ENCODE measurements at places on chromosomes 1 and 21.

DNA sequence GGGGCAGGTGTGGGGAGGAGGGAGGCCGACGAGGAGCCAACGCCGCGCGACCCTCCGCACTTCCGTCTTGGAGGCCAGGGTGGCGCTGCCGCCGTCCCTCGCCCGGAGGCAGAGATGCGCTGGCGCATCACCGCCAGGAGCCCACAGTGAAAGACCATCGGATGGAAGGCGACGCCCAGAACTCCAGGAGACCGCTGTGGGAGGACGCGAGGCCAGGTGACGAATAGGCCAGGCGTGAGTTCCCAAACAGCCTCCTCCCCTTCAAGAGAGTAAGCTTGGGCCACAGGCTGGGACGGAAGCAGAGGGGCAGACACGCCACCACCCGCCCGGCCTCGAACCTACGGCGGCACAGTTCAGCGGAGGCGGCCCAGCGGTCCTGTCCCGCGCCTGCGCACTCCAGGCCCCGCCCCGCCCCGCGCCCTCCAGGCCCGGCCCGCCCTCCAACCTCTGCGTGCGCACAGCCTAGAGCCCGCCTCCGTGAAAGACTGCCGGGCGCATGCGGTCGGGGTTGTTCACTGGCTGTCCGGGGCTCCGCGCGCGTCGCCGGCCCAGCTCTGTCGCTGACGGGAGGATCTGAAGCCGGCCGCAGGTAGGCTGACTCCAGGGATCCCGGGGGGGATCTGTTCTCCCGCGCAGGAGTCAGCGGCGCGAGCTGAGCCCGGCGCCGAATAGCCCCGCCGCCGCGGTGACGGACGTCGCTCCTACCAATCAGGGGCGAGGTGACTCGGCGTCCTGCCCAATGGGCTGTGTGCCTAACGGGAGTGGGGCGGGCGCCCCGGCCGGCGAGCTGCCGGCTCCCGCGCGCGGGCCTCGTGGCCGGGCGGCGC is at the start of gene CTPS1:
Gene CTPS1 (plus strand): TSS at position 456 of the 827 bp plus-strand sequence. CDS start 3,595 bp downstream, outside the sequence.
- peak; percentile 98 for DNase-seq

- no peak for DNase-seq
These were observed 83.7 kb downstream of the TNFSF18 start for GRCh38 chr1:172966844-172967540.

DNA sequence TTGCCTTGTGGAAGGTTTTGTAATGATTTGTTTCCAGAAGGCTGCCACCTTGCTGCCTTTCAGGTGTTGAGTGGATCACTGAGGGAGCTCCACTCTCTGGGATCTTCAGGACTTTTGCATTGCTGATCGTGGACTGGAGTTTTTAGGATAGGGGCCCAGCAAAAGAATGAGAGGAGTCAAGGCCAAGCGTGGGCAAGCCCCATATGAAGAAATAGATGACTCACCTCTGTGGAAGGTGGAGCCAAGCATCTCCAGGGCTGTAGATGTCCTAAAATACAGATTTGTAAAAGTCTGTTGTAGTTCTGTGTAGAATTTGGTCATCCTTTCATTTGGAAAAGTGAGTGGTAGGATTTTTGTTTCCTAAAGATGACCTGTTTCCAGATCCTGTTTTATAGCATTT is 67.0 kb downstream of the ST3GAL3 start:
- no peak for DNase-seq

DNA sequence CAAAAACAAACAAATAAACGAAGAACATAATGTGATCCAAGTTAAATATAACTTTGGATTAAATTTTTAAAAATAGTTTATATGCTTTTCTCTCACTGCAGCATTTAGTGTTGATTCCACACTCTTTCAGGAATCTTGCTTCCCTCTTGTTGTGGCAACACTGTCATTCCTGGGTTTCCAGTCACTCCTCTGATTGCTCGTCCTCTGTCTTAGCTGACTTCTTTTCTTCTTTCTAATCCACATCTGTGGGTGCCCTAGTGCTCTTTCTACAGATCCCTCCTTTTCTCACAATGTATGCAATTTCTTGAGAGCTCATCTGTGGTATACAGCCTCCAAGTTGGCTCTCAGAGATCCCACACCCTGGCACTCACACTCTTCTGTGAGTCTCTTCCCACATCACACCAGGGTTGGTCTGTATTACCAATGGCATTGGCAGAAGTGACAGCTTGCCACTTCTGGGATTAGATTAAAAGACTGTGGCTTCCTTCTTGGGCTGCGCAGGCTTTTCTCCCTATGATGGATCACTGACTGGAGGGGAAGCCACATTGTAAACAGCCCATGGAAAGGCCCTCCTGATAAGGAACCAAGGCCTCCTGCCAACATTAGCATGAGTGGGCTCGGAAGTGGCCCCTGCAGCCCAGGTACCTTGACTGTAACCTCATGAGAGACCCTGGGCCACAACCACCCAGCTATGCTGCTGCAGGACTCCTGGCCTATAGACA is 11.5 kb upstream of the MYOC start:
- no peak for DNase-seq

GRCh38 chr1:224203243-224204016 is 20.4 kb downstream of the DEGS1 start:
- peak; percentile 84 for DNase-seq

GRCh38 chr1:235855811-235856429 is 10.8 kb downstream of the LYST start:
- DNase-seq = no peak

- no peak for DNase-seq
These were observed 39.8 kb upstream of the COL18A1 start for GRCh38 chr21:45365186-45365607.

DNA sequence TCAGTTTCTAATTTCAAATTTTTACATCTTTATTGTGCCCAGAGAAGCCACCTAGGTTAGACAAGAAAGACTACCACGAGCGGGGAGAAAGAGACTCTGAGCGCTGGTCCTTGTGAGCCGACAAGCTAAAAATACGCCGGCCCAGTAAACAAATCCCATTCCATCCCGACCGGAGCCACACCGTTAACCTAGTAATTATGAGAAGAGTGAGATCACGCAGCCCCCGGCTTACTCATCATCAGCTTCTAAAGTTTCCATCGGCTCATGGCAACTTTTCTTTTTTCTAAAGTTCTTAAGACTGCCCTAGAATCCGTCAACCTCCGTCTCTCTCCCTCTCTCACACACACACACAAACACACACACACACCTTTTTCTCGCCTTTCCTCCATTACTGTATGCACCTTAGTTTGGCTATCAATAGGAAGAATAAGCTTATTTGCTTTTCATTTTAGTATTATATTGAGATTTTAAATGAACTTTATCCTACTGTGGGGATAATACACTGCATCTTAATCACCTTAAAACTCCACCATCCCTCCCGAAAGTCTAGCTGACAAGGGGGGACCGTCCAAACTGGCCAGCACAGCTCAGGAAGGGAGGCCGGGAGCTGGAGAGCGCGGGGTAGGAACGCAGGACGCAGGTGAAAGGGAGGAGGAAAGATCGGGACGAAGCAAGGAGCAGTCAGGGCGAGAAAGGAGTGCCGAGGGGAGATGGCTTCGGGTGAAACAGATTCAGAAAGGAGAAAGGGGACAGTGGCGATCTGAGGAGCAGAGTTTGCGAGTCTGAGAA is 728 bp downstream of the OTUD7B start:
- no peak for DNase-seq

- DNase-seq = no peak
These were observed 103.3 kb upstream of the KCNK2 start for GRCh38 chr1:214979191-214979590.

DNA sequence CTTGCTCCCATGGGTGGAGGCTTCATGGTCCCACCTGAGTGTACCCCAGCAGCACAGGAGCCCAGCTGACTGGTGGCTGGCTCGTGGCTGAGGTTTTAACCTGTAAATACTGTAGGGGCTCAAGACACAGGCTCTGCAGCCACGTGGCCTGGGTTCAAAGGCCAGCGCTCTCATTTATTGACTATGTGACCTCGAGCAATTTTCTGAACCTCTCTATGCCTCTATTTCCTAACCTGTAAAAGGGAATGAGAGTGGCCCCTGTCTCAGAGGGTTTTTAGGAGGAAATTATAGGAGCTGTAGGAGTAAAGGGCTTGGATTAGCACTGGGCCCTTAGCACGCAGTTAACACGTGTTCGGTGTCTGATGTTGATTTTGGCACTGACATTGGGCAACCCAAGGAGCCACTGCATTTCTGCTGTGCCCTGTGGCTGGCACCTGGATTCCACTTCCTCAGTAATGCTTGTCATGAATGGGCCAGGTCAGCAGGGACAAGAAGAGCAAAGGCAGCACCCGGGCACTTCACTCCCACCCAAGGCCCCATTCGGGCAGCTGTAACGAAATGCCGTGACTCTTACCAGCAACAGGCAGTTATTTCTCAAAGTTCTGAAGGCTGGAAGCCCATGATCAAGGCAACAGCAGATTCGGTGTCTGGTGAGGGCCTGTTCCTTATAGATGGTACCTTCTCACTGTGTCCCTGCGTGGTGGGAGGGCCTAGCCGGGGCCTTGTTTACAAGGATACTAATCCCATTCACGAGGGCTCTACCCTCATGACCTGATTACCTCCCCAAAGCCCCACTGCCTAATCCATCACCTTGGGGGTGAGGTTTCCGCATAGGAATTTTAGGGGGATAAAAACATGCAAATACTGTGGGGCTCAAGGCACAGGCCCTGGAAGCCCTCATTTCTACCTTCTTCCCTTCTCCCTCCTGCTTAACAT is 25.2 kb downstream of the ARHGEF10L start:
- no peak for DNase-seq

- peak; percentile 6 for DNase-seq
These were observed 9.7 kb upstream of the IGFN1 start for GRCh38 chr1:201180901-201181300.

GRCh38 chr1:11194407-11195176 is 5.4 kb downstream of the ANGPTL7 start:
- no peak for DNase-seq

- no peak for DNase-seq
These were observed 50.4 kb downstream of the SLC16A1 start for GRCh38 chr1:112905395-112906149.

- no peak for DNase-seq
These were observed 21.1 kb downstream of the FYB2 start for GRCh38 chr1:56798053-56798471.

DNA sequence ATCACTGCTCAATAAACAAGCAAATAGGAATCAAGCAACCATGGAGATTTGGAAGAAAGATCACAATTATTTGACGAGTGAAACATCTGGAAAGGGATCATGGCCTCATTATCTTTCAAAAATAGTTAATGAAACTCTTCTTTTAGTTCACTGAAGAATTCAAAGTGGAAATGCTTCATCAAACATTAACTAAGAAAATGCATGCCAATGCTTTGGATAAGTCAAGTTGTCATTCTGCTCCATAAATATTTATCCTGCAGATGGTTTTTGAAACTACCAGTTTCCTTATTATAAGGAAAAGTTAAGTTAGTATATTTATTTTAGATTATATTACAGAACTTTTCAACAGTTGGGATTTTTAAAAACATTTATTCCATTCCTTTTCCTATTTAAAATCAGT is 206.5 kb upstream of the ADGRL2 start:
- DNase-seq = no peak

- DNase-seq = no peak
These were observed 217.2 kb upstream of the IRF2BP2 start for GRCh38 chr1:234827181-234827580.

DNA sequence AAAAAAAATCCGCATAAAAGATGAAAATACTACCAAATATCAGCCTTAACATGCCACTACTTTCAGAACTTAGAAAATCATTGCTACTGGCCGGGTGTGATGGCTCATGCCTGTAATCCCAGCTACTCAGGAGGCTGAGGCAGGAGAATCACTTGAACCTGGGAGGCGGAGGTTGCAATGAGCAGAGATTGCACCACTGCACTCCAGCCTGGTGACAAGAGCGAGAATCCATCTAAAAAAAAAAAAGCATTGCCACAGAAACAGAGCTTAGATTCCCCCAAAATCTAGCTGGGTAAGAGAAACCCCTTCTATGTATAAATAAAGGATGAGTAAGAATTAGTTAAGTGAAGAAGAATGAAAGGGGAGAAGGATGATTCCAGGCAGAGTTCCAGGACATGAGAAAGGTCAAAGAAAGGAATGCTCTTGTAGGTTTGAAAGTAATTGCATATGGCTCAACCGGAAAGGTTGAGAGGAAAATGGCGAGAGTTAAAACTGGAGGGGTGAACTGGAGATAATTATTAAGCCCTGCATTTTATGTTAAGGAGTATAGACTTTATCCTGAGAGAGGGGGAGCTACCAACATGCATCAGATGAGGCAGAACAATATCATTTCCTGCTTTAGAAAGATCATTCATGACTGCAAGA is 19.7 kb upstream of the NRDC start:
- DNase-seq = no peak

DNA sequence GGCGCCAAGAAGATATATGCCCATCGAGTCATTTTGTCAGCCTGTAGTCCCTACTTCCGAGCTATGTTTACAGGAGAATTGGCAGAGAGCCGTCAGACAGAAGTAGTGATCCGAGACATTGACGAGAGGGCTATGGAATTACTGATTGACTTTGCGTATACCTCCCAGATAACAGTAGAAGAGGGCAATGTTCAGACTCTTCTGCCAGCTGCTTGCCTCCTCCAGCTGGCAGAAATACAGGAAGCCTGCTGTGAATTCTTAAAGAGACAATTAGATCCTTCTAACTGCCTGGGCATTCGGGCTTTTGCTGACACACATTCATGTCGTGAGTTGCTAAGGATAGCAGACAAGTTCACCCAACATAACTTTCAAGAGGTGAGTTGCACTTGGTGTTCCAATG is 19.1 kb downstream of the KLHL20 start:
- DNase-seq = no peak

GRCh38 chr1:22527122-22527521 is 36.2 kb upstream of the EPHA8 start:
- no peak for DNase-seq

GRCh38 chr1:110477041-110477440 is 26.1 kb downstream of the PROK1 start:
- no peak for DNase-seq

GRCh38 chr21:27202301-27202700 is 235.4 kb upstream of the ADAMTS5 start:
- DNase-seq = no peak

DNA sequence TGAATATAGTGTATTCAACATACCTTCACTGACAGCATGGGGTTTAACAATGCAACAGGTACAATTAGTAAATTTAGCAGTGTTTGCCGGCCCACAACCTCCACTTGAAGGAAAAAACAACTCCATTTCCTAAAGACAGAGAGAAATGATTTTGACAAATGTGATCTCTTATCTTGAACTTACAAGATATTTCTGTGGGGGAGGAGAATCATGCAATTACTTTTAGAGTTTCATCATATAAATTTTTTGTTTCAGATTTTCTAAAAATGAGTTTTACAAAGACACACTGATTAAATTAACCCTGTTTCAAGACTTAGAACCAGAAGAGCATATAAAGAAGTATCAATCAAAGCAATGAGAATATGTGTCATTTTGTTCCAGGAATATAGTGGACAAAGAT is 80.3 kb downstream of the NME7 start:
- DNase-seq = no peak

All from spleen (tissue), 13 donors.